ENCODE measurements at places on chromosomes 6 and 20.
A peak's percentile ranks its signal among the peaks of the same experiment; 100 is the strongest.

- H3K4me3 ChIP-seq: peak overlapping the region; percentile 14
- peak overlapping the region; percentile 88 for H3K27ac ChIP-seq
- peaks cover 35% of the 10 kb centered on the region for H3K4me1 ChIP-seq
- H3K36me3 ChIP-seq: no peaks in the 10 kb centered on the region
Measured at GRCh38 chr6:6826095-6826901, 237.8 kb downstream of the LY86 start.

DNA sequence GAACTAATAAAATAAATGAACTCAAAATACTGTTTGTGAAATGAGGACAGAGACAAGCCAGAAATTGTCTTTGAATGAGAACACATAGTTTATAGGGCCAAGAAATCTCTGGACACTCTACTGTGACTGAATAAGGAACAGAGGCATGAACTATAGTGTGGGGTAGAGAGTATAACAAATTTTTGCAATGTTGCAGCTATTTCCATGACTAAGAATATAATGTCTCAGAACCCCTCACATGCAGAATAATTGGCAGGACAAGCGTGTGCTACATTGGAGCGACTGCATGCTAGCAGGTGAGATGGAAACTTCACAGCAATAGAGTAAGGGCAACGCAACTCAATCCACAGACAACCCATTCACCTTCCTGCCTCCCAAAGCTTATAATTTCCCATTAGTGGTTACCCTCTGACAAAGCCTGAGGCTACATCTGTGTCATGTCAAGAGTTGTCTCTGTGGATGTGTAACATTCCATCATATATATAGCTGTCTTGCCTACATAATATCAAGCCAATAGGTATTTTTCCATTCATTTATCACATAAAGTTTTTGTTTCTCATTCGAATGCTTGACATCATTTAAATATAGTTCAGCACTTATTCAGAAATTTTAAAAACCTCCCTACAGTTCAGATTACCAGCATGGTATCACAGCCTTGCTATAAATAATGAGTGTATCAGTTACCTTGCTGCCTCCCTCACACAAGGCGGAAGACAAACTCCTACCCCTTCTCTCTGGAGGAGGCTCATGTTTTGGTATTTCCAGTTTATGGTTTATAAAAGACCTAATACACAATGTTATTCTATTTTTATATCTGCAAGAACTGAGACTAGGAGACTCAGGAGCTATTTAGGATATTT lies 47.9 kb upstream of the ECHDC1 start:
- H3K27me3 ChIP-seq: no peaks in the 10 kb centered on the region
- DNase-seq: no peak
- H3K27ac ChIP-seq: no peak overlapping the region
- H3K4me3 ChIP-seq: no peak overlapping the region
- H3K36me3 ChIP-seq: no peaks in the 10 kb centered on the region
- peaks cover 5% of the 10 kb centered on the region for H3K4me1 ChIP-seq

DNA sequence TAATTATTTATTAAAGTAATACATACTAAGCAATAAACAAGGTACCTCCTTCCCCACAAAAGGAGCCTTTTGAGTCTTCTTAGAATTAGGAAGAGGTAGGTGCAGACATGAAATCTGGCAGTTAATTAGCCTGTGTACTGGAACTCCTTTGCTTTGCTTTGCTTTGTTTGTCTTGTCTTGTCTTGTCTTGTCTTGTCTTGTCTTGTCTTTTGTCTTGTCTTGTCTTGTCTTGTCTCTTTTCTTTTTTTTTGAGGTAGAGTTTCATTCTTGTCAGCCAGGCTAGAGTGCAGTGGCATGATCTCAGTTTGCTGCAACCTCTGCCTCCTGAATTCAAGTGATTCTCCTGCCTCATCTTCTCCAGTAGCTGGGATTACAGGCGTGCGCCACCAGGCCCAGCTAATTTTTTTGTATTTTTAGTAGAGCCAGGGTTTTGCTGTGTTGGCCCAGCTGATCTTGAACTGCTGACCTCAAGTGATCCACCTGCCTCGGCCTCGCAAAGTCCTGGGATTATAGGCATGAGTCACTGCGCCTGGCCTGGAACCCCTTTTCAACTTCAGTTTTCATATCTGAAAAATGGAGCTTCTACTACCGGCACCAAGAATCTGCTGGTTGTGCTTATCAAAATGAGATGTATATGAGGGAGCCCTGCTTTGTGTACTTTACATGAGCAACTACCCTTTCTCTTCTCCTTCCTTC lies 301.2 kb downstream of the CDKAL1 start:
- no peaks in the 10 kb centered on the region for H3K27me3 ChIP-seq
- H3K4me1 ChIP-seq: no peaks in the 10 kb centered on the region
- H3K36me3 ChIP-seq: no peaks in the 10 kb centered on the region
- H3K27ac ChIP-seq: no peak overlapping the region
- H3K4me3 ChIP-seq: no peak overlapping the region
- DNase-seq: no peak

- no peaks in the 10 kb centered on the region for H3K27me3 ChIP-seq
- no peak overlapping the region for H3K4me3 ChIP-seq
- peaks cover 9% of the 10 kb centered on the region for H3K4me1 ChIP-seq
Measured at GRCh38 chr6:84182001-84182400, 45.4 kb downstream of the CEP162 start.

GRCh38 chr6:21845018-21845417 lies 251.5 kb downstream of the SOX4 start:
- peaks cover 55% of the 10 kb centered on the region for H3K4me1 ChIP-seq
- H3K27me3 ChIP-seq: no peaks in the 10 kb centered on the region
- H3K27ac ChIP-seq: peak overlapping the region; percentile 67
- no peak for DNase-seq

Measured in left ventricle myocardium inferior (tissue), 1 donor.